ENCODE measurements at places on chromosomes 12 and 14.

- no peak for DNase-seq
Measured at GRCh38 chr14:44979740-44980356, 17.9 kb downstream of the TOGARAM1 start.

- no peak for DNase-seq
Measured at GRCh38 chr14:57771801-57772200, 94.1 kb downstream of the SLC35F4 start.

DNA sequence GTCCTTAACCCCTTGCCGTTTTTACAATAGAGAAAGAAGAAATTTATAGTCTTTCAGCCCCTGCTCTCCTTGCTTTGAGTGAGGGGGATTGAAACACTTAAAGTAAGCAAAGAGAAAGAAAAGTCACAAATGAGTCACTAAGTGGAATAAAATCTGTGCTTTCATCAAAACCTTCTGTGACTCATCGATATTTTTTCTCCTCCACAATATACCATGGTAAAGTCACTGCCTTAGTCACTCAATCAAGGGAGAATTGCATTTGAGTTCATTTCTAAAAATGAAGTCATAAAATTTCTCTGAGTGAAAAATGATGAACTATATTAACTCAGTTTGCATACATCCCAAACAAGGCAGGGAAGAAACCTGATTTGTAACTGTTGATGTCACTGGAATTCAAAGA, 470.3 kb downstream of the FOXG1 start:
- DNase-seq: no peak

GRCh38 chr12:40775661-40776060, 83.4 kb downstream of the CNTN1 start:
- DNase-seq: no peak

- peak; percentile 6 for DNase-seq
Measured at GRCh38 chr12:126784328-126784921, 1482.5 kb upstream of the TMEM132C start.

- no peak for DNase-seq
Measured at GRCh38 chr14:77062261-77062660, 33.8 kb upstream of the IRF2BPL start.

GRCh38 chr12:58916921-58917511, 3.3 kb downstream of the LRIG3 start:
- DNase-seq: peak; percentile 33

- DNase-seq: no peak
Measured at GRCh38 chr12:48767047-48767446, 21.8 kb downstream of the ADCY6 start.

- peak; percentile 41 for DNase-seq
Measured at GRCh38 chr12:49674318-49674981, 32.8 kb downstream of the FMNL3 start.

GRCh38 chr12:102964872-102965271, 7.4 kb downstream of the ASCL1 start:
- peak; percentile 21 for DNase-seq

GRCh38 chr14:49851813-49852212, 775 bp downstream of the NEMF start:
- DNase-seq: no peak

DNA sequence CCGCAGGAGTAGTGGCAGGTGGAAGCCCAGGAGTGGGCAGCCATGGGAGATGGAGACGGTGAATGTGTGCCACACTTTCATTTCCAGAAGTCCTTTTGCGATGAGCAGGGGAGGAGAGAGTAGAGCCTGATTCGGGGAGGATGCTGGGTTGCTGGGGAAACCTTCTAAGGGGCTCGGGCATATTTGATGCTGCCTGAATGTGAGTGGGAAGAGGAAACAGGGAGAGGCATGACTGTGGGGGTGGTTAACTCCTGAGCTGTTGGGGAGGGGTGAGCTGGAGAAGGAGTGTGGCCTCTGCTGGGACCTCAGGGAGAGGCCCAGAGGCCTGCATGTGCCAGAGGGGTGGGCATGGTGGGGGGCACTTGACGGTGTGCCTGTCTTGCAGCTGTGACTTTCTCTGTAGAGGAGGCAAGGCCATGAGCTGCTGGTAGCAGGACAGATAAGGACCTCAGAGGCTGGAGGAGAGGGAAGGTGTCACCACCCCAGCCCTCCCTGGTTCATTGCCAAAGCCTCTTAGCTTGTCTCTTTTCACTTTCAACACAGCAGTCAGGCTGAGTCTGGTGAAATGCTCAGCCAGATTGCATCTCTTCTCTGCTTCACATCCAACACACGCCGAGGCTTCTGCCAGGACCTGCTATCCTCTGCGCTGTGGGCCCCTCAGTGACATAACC, 11.4 kb downstream of the GLT1D1 start:
- no peak for DNase-seq

DNA sequence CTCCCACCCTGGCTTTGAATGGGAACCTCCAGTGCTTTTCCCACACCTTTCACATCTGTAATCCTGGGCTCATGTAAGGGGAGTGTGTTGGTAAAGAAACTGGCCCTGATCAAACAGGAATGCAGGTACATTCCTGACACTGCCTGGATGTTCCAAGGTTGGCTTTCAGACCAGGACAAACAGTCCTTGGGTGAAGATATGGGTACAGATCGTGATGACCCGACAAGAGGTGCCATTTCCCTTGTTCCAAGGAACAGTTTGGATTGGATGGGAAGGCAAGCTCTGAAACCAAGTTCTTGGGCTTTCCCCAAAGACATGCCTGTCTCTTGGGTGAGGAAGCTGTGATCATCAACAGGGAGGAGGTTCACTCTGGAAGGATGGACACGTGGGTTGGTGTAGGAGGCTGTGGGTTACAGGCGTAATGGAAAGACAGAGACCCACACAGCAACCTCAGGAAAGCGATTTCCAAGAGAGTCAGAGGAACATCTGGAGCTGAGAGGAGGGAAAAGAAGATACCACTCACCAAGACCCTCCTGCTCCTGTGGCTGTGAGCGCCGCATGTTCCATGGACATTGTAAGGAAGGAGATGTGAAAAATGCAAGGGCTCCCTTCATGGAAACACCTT, 26.4 kb downstream of the VDR start:
- DNase-seq: no peak

DNA sequence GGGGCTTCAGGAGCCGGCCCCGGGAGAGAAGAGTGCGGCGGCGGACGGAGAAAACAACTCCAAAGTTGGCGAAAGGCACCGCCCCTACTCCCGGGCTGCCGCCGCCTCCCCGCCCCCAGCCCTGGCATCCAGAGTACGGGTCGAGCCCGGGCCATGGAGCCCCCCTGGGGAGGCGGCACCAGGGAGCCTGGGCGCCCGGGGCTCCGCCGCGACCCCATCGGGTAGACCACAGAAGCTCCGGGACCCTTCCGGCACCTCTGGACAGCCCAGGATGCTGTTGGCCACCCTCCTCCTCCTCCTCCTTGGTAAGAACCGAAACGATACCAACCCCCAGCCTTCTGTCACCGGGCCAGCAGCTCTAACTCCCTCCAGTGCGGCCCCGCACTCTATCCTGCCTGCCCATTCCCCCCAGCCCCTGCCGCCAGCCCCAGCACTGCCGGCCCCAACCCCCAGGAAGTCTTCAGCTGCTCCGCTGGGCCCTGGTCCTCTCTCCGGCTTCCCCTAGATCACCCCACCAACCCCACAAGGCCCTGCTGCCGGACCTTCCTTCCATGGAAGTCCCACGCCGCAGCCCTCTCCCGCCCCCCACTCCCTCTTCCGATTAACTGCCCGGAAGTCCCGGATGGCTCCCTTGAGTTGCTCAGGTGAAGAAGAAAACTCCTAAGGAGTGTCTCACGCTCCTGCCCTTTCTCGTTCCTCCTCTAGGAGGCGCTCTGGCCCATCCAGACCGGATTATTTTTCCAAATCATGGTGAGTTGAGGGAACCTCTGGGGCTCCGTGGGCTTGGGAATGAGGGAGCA, 693 bp downstream of the LRP10 start:
- peak; percentile 75 for DNase-seq

GRCh38 chr12:43852744-43853143, 16.9 kb downstream of the TMEM117 start:
- no peak for DNase-seq

DNA sequence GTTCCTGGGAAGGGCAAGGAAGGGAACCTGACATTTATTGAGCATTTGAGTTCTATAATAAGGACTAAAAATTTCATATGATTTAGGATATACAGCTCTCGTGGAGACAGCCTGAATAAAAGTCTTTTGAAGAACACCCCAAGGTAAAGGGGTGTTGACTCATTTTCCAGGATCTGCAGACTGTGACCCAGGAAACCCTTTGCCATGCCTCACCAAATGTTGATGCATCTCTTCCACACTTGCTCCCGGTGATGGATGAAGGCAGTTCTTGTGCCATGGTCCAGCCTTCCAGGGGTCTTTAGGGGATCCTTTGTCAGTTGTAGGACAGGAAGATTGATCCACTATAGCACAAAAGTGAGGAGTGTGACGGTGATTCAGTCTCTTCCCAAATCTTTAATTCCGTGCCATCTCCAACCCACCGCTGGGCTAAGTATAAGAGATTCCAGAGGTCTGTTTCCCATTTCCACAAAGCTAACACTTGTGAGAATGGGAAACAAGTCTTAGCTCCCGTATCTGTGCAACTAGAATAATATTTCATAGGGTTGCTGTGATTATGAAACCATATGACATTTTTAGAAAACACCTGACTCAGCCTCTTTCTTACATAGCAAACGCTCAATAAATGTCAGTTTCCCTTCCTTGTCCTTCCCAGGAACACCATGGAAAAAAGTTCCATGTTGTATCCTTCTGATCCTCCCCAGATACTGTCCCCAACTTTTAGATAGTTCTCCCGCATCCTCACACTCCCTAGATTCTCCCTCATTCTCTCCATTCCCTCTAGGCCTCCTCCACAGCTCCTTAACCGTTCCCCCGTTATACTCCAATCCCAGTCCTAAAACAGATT, 836 bp downstream of the AAAS start:
- DNase-seq: no peak

DNA sequence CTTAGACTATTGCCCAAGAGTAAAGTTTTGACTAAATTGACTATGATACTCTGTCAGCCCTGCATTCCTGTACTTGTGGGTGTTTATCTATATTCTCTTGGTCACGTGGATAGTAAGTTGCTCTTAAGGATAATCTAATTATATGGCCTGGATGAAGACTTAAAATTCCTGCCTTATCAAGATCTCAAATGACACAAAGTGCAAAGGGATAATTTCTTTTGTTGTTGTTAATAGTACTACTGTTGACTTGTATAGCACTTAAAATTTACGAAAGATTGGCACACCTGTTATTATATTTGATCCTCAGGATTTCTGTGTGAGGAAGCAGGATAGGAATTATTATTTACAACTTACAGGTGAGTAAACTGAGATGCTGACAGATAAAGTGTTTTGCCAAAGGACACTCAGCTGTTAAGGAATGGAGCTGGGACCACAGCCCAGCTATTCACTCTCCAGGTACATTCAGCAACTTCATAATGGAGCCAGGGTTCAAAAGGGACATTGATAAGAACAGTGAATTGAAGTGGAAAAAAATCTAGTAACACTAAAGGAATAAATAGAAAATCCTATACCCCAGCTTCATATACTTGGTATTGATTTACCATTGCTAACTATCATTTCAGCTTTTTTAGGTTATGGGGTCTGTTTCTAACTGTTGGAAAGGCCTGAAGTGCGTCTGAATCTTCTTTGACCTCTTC, 53.4 kb upstream of the EVL start:
- no peak for DNase-seq

DNA sequence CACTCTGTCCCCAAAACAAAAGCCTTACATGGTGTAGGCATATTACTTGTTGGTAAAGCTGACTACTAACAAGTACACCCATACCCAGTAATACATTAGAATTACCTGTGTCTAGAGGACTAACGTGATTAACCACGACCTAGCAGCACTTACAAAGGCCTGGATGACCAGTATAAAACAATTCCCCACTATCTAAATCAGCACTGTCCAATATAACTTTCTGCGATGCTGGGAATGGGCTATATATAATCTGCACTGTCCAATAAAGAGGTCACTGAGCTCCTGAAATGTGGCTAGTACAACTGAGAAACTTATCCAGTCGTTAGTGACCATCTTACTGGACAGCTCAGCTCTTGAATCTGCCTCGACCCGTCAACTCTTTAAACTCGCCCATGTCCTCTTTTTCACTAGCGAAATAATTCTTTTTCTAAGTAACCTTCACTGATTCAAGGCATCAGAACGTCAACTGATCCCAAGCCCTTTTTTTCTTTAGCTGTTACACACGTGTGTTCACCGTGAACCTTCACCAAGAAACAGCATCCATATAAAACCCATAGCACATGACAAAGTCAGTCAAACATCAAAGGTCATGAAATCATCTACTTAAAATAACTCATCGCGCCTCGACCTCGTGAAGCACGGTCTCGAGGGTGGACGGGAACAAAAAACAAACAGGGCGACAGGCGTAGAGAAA, 905 bp upstream of the CIPC start:
- DNase-seq: no peak

- no peak for DNase-seq
Measured at GRCh38 chr12:106118-106591, 39.6 kb downstream of the IQSEC3 start.

DNA sequence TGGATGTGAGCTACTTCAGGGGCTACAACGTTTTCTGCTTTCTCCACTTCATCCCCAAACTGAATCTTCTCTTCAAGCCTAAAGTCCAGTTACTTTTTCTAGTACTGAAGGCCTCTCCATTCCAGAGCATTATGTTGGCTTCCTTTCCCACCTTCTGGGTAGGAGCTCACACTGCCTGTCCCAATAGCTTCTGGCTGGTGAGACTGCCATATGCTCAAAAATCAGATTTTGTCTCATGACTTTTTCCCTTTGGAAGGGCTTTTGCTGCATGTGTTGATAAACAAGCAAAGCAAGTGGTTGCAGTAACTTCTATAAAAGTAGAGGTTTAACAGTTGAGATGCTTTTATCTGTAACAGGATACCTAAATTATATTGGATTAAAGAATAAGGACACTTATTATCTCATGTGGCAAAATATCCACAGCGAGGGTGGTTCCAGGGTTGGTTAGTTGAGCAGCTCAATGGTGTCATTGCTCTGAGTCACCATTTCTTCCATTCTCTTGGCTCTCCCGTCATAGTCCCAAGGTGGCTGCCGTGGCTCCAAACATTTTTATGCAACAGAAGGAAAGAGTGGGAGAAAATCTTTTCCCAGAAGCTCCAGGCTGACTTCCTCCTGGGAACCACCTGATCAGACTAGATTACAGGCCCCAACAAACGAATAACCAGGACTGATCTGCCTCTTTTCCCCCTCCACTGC, 15.1 kb upstream of the PPFIBP1 start:
- no peak for DNase-seq

DNA sequence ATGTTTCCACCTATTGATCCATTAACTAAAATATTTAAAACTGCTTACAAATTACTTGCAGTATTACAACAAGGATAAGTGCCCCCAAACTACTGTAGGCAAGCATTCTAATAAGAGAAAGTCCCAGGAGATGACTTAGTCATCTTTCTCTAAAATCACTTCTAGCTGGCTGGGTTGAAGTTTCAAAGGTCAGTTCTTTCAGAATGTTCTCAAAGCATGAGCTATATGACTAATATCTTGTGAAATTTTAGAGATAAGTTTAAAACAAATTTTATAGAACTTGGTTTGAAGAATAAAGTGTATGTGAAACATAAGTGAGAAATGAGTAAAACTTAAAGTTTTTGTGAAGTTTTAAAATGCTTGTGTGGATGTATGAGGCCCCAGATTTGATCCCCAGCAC, 24.3 kb upstream of the OR6J1 start:
- DNase-seq: no peak

Data from globus pallidus (tissue), 1 donor.